B cell (primary cell): ENCODE measurements at places on chromosomes 2 and 18. TPM values are rescaled to one million over a fixed set of nuclear protein-coding genes. Genes with fewer than 3 reads are reported as not detected.

The WDR75 gene
- total RNA-seq = 48.3 and 51.2 TPM in 2 replicates

The TMEM163 gene
- 5.6 and 6.2 TPM in 2 replicates for total RNA-seq

The RGPD4 gene
- not detected in 2 replicates for total RNA-seq

DNA sequence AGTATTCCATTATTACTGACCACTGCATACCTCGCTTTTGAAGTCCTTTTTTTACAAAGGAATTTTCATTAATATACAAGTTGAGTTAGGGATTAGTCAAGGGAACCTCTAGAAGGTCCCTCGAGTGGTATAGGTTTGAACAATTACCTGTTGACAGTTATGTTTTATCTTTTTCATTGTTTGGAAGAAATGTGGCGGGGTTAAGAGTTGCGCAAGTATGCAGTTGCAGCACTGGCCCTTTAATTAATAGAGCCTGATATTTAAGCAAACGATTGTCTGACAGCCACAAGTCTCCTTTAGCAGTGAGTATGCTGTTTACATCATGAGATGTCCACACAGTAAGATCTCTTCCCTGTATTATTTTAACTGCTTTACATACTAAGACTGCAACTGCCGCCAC, 24.3 kb downstream of the KYNU start:
- DNase-seq = no peak

DNA sequence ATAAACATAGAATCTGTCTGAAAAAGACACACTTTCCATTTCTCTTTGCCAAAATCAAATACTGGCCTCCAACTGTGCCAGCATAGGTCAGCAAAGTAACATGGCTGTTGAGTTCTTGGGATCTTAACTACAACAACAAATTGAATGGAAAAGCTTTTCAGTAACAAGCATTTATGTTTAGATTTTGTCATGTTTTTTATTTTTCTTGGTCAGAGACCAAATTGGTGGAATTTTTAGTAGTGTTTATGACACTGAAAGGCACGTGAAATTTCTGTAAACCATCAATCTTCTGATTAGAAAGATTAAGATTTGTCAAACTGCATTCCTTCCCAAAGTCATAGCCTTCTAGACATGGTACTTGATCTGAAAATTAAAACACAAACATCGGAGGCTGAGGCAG, 77.6 kb downstream of the PDE1A start:
- no peak for DNase-seq

DNA sequence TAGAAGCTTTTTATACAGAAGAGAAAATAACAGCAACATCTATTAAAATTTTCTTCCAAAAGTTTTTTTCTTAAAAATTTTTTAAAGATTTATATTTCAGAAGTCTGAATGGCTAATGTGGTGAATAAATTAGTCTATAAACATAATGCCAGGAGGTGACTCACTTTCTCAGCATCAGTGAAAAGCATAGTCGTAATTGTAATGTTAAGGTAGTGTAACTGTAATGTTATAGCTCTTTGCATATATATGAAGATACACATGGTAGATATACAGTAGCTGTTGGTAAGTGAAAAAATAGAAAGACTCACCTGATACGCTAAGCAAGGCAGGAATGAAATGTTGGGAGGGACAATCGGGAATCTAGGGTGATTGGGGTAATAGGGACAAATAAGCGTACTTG, 5.5 kb downstream of the TIMM21 start:
- DNase-seq = no peak

DNA sequence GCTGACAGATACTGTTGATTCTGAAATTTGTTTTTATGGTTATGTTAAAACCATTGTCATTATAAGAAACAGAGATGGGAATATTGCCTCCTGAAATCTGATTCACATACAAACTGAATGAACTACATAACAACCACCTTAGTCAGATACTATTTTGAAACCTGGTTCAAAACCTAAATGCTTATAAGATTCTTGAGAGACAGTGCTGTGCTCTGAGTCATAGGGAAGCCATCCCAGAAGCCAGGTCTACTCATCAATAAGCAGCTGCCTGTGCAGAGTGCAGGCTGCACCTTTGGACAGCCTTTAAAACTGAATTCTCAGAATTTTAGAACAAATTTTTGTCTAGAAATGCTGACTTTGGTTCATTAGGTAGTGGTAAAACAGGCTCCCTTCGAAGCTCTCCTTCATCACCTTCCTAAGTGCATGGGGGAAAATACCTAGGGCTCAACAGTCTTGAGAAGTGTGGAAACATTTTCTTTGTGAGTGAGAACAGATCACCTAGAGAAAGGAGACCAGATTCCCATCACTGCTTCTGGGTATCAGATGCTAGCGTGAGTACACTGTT, at the start of gene SERPINB7:
SERPINB7 (plus strand) TSS at position 253 of the 565 bp plus-strand sequence. CDS start 6,955 bp downstream, outside the sequence.
- no peak for DNase-seq

GRCh38 chr2:45905632-45905958, 254.1 kb downstream of the PRKCE start:
- no peak for DNase-seq

GRCh38 chr2:905833-906140, 44.9 kb upstream of the SNTG2 start:
- DNase-seq = no peak

DNA sequence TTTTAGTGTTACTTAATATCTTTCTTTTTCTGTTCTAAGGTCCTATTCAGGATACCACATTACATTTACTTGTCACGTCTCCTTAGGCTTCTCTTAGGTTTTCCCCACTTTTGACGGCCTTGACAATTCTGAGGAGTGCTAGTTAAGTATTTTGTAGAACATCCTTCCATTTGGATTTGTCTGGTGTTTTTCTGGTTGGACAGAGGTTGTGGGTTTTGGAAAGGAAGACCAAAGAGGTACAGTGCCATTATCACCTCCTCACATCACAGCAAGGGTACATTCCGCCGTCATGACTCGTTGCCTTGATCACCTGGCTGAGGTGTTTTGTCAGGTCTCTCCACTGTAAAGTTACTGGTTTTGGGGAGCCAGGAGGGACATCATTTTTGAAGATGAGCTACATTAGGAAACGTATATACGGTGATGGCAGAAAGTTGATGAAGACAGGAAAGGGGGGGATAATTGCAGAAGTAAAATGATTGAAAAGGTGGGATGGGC, 88.4 kb upstream of the TMEM247 start:
- no peak for DNase-seq

GRCh38 chr2:198044777-198045176, 240.4 kb downstream of the PLCL1 start:
- DNase-seq = no peak
